CD4-positive, alpha-beta T cell treated with Interleukin-1 beta for 1 hour (primary cell): ENCODE measurements at places on chromosomes 7 and 10.

DNA sequence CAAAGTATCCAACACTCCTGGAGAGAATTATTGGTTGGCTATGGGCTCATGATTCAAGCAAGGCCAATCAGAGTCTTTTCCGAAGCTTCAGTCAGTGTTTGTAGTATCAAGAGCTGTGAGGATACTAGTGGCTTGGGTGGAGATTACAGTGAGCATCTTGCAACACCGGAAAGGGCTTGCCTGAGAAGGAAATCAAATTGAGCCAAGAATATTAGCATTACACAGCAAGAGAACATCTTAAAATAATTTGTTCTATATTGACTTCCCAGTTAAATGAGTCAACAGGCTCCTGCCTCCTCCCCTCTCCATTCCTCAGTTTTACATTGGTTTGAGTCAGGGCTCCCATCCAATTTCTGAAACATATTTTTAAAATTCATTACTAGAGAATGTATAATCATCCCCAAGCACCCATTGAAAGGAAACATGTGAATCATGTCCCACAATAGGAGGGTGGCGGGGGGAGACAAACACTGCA lies 127.4 kb downstream of the ELAPOR2 start:
- DNase-seq: no peak

DNA sequence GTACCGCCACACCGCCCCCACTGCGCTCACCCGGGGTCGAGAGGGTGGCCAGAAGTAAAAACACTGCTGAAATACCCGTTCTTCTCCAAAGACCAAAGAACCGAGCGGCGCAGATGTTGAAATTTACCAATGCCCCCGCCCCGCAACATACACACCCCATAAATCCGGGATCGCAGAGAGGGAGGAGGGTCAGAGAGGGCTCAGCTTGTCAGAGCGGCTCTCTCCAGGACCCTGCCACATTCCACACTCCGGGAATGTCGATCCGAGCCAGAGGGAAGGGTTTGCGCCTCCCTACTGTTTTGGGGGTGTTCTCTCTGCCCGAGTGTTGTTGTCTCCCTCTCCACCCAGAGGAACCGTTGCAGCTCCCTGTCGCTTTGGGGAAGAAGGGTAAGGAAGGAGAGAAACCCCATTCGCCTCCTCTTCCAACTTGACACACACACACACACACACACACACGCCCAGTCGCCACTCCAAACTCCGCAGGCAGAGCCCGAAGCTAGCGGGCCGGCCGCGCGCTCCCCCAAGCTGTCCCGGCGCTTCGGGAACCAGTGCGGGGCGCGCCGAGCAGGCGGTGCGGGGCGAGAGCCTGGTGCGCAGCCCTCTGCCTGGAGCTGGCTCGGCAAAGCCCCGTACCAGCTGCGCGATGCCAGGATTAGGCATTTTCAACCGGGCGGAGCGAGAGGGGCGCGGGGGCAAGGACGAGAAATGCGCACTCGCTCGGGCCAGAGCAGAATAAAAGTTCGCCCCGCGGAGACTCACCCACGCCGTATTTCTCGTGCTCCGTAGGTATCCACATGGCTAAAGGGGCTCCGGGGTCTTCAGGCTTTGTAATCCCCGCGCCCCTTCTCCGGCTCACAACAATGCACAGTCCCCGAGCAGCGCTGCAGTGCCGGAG lies 609 bp downstream of the DOCK4 start:
- peak; percentile 33 for DNase-seq

DNA sequence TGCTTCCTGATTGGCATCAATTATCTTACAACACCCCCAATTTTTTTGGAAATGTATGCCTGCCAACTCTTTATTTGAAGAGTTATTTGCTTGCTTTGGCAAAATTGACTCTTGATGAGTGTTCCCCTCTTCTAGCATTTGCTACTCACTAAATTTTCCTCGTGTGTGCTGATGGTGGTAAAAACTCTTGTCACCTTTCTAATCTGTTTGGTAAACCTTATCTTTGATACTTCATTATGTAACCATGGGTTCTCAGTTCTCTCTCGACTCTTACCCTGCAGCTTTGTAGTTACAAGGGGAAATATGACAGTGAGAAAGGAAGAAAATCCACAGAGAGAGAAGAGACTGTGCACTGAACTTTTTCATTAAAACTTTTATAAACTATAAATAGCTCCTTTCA lies 102.5 kb downstream of the CDK14 start:
- no peak for DNase-seq

GRCh38 chr7:45215601-45216062 lies 58.0 kb downstream of the RAMP3 start:
- DNase-seq: no peak

DNA sequence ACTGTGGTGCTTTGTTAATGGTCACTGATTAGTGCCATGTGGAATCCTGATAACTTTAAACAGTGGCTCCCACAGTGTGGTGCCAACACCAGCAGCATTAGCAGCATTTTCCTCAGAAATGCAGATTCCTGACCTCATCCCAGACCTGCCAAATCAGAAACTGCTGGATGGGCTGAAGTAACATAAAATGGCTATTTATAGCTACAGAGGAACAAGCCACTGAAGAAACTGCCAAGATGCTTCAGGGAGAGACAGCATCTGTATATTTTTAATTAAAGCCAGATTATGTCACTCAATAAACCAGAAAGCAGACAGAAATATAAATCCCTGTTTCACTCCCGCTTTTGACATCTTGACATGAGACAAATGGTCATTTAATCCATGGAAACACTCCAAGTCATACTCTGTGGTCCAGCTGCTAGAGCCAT lies 178.5 kb downstream of the AMPH start:
- no peak for DNase-seq

- no peak for DNase-seq
Observed at GRCh38 chr10:122154545-122155366, 116.3 kb upstream of the BTBD16 start.

GRCh38 chr7:13447637-13448036 lies 541.8 kb downstream of the ETV1 start:
- DNase-seq: no peak

- no peak for DNase-seq
Observed at GRCh38 chr10:86284355-86285105, 82.1 kb downstream of the GRID1 start.

GRCh38 chr10:77827366-77827765 lies 99.2 kb downstream of the DLG5 start:
- DNase-seq: no peak

GRCh38 chr7:27160145-27160545 lies 3.7 kb upstream of the HOXA7 start:
- DNase-seq: no peak
